ENCODE measurements at places on chromosomes 6 and 20.

DNA sequence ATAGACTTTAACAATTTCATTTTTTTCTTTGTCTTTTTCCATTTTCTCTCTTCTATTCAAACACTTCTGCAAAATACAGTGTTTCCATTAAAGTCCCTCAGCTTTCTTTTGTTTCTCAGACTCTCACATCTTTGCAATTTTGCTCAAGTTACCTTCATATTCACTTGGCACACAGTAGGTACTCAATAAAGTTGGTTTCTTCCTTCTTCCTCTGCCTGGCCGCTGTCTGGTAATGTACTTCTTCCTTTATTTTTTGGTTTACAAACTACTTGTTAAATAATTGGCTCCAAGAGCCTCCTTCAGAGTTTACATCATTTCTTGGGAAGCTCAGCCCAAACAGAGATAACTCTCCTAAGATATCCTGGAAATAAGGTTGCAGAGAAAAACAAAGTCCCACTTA lies 81.1 kb downstream of the GJA10 start:
- no peak for DNase-seq

DNA sequence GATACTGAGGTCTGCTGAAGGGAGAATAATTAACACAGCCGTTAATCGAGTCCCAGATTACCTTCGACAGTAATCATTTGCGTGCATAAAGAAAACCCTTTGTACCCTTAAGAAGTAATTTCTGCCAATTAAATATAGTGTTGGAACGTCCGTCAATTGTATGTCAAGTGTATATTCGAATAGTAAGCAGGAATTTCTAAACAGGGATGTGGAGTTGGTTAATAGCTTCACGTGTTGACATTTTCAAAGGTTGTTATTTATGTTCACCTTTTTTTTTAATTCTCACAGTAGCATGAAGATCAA lies 798 bp upstream of the SNAP91 start:
- no peak for DNase-seq

GRCh38 chr6:164283574-164283973 lies 869.1 kb downstream of the QKI start:
- no peak for DNase-seq

DNA sequence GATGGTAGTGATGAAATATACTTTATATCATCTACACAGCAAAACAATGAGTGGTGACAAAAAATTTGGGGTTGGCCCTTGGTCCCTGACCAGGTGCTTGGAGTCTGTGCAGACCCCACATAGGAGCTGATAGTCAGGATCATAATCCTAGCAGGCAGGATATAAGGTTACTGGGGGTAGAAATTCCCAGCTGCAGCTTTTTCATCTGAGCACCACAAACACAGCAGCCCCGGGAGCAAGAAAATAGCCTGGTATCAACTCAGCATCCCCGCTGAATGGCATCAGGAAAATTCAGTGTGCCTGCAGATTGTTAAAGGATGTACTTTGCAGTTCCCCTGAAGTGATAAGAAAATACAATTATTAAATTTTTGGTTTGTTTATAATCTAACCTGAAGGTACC lies 27.8 kb upstream of the RPL7L1 start:
- no peak for DNase-seq

GRCh38 chr6:70282312-70282918 lies 20.5 kb downstream of the COL9A1 start:
- no peak for DNase-seq

- DNase-seq: no peak
These were observed 184.7 kb downstream of the HDGFL1 start for GRCh38 chr6:22754061-22754460.

GRCh38 chr6:55979526-55979925 lies 104.1 kb upstream of the BMP5 start:
- no peak for DNase-seq

GRCh38 chr6:7155871-7156579 lies 48.3 kb downstream of the RREB1 start:
- DNase-seq: no peak

DNA sequence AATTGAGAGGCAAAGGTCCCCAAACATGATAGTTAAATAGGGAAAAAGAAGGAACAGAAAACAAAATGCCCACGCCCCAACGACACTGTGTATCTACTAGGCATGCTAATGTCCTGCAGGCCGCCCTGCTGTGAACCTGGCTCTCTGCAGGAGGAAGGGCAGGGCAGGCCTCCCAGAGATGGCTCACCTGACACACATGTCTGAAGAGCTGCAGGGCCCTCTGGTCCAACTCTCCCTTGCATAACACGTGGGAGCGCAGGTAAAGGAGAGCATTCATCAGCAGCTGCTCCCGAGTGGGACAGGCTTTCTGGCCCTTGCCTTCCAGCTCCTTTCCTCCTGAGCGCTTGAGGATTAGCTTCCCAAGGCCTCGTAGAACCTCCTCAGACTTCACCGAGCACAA lies 53.7 kb upstream of the LYRM2 start:
- DNase-seq: no peak
